ENCODE measurements at places on chromosomes 12 and 14. TPM values are rescaled to one million over a fixed set of nuclear protein-coding genes. Genes with fewer than 3 reads are reported as not detected.

ARMH4 gene
- total RNA-seq, result 6.6 TPM

NELL2 gene
- 0.35 TPM for total RNA-seq

COA8 gene
- total RNA-seq, result 38.9 TPM

SLC15A5 gene
- total RNA-seq, result not detected

SGPP1 gene
- total RNA-seq, result 13.2 TPM

FGD4 gene
- 18.8 TPM for total RNA-seq

DHRS2 gene
- total RNA-seq, result not detected

DNA sequence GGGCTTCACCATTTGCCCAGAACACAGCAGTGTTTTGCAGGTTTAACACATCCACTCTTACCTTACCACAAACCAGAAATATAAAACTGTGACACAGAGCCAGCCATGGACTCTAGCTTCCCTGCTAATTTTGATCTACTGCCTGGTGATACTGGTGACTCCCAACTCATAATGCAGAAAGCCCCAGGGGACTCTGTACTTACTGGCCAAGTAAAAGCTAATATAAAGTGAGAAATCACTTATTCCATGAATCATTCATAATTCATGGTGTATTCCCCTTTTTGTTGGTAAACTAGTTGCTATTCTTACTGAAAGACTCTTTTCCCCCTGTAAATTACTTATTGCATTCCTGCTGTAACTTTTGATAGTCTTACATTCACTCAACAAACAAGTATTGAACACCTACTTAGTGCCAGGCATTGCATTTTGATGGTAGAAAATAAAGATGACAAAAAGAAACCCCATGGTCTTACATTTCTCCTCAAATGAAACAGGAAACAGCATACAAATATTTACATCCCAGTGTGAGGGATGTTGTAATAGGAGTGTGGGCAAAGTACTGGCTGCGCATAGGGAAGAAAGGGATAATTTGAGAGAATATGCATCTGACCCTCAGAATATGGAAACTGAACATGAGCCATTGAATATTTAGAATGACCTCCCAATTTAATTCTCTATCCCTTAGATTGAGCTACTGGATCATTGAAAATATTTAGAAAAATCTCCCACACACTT lies 279.6 kb downstream of the PDZRN4 start:
- no peak for DNase-seq

GRCh38 chr12:105256011-105256410 lies 20.0 kb upstream of the APPL2 start:
- DNase-seq, result no peak

DNA sequence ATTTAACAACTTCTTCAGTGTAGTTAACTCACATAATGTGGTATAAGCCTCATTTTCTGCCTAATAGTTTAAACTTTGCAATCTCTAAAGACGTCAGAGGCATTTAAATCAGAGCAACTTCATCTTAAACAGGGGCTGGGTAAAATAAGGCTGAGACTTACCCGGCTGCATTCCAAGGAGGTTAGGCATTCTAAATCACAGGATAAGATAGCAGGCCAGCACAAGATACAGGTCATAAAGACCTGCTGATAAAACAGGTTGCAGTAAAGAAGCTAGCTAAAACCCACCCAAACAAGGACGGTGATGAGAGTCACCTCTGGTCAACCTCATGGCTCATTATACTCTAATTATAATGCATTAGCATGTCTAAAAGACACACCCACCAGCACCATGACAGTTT lies 115.6 kb upstream of the PKP2 start:
- DNase-seq, result no peak

GRCh38 chr14:104768437-104769323 lies 15.7 kb downstream of the SIVA1 start:
- DNase-seq, result peak; percentile 9

- DNase-seq, result peak; percentile 2
These were observed 10.5 kb downstream of the NTF3 start for GRCh38 chr12:5442251-5443006.

DNA sequence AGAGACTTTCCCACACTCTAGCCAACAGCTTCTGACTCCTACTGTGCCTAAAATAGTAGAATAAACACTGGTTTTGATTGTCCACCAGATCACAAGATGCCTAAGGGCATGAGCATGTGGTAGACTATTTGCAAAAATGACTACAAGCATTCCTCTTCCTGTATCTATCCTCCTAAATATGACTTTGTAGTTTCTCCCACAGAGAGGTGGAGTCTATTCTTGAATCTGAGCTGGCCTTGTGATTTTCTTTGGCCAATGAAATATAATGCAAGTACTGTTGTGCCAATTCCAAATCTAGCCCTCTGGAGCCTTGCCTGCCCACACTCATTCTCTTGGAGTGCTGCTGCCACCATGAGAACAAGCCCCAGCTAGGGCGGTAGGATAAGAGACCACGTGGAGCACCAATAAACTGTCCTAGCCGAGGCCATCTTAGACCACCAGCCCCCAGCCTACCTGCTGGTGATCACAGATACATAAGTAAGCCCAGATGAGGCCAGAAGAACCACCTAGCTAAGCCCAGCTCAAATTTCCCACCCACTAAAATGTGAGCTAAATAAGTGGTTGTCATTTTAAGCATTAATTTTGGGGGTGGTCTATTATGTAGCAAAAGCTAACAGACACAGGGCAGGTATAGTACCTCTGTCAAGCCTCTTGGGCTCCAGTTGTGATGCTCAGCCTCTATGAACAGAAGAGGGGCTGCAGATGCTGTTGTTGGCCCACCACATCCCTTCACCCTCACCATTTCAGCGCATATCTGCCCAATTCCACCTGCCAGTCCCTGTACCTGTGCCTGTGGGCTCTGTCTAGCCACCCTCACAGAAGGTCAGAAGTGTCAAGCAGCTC lies 17.9 kb downstream of the ZFP36L1 start:
- DNase-seq, result no peak

DNA sequence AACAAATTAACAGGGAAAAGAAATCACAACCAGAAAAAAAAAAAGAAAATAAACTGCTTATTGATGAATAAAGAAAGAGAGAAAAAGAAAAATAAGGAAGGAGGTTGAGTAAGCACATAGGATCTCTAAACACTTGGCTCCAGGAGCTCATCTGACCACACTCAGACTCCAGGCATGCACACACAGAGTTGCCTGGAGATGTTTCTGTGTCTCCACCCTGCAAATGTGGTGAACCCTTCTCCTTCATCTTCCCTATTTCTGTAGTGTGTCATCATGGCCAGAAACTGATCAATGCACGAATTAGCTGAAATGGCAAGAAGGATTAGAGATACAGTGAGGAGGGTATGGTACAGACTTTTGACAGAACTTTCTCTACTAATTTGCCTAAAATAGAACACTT lies 20.2 kb downstream of the OR4N2 start:
- no peak for DNase-seq

- DNase-seq, result no peak
These were observed 330.2 kb downstream of the ZFP36L1 start for GRCh38 chr14:68462683-68463082.

- no peak for DNase-seq
These were observed 23.5 kb downstream of the DCAF5 start for GRCh38 chr14:69129264-69129880.

DNA sequence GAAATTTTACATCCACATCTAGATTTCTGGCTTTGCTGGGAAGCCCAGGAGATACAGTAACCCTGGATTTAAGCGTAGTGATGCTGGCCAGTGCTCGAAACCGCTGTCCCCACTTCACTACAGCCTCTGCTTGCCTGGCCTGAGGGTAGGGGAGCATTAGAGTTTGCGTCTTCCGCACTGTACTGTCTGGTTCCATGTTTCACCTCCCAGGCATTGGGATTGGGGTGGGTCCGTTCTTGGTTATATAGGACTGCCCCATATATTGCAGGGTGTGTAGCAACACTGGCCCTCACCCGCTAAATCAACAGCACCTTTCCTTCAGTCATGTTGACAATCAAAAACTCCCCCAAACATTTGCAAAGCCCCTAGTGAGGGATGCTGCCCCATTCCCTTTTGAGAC lies 240.8 kb downstream of the ZFP36L1 start:
- no peak for DNase-seq

- DNase-seq, result no peak
These were observed 171.9 kb downstream of the RGS6 start for GRCh38 chr14:72104011-72104613.

GRCh38 chr14:51307551-51307950 lies 67.5 kb downstream of the TMX1 start:
- DNase-seq, result no peak

GRCh38 chr12:119176267-119177055 lies 2.3 kb upstream of the HSPB8 start:
- DNase-seq, result no peak

- DNase-seq, result no peak
These were observed 132.6 kb upstream of the MAP1LC3B2 start for GRCh38 chr12:116426391-116427136.

- DNase-seq, result no peak
These were observed 42.9 kb downstream of the GPR135 start for GRCh38 chr14:59422069-59422881.

- DNase-seq, result no peak
These were observed 139.7 kb downstream of the TTLL5 start for GRCh38 chr14:75800792-75801191.

DNA sequence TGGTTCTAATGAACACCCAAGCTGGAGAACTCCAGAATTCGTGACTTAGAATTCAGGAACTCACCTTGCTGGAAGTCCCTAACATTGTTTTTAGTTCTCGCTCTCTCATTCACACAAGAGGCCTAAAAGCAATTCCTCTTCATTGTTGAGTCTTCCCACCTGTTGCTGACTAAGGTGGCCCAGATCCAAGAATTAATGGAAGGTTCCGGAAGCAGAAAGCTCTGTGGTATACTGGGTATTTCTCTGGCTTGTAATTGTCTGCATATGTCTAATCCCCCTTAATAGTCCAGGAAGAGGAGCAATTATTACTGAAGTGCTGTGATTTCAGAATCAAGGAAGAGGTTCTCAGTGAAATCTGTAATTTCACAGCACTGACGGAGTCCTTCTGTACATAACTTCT lies 31.4 kb downstream of the TMEM233 start:
- no peak for DNase-seq

GRCh38 chr14:100108840-100109593 lies 43.8 kb downstream of the EVL start:
- no peak for DNase-seq

- DNase-seq, result no peak
These were observed 279.0 kb upstream of the SYT10 start for GRCh38 chr12:33718631-33719030.
